ENCODE measurements at places on chromosomes 5 and 9.
A peak's percentile ranks its signal among the peaks of the same experiment; 100 is the strongest.

GRCh38 chr5:56951126-56951945 is 587 bp downstream of the MIER3 start:
- peak; percentile 64 for DNase-seq

DNA sequence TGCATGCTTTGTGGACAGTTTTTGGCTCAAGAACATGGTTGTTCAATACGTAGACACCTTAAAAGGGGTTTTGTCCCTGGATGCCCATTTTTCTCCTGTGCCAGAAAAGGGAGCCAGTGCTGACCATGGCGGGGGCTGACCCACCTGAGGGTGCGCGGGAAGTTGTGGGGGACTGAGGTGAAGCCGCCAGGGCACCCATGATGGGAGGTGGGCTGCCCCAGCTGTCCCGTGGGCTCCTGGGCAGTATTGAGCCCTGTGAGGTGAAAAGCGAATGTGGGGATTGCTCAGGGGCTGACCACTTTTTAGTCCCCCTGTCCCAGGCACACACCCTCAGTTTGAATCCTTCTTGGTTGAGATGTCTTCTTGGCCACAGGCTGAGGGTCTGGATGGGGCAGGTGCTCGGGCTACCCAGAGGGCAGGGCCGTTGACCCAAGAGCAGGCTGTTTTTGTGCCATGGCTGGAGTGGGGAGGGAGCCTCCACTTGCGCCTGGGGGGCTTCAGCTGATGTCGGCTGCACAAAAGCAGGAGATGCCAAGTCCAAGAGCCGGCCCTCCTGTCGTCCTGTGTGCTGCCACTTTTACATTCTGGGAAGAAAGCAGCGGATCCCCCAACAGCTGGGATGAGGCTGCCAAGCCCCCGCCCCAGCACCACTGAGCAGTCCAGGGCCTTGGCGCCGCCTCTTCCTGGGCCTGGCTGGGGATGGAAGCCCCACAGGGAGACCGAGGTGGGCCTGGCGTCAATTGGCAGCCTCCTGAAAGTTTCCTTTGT is 120.1 kb downstream of the WNK2 start:
- DNase-seq = no peak

DNA sequence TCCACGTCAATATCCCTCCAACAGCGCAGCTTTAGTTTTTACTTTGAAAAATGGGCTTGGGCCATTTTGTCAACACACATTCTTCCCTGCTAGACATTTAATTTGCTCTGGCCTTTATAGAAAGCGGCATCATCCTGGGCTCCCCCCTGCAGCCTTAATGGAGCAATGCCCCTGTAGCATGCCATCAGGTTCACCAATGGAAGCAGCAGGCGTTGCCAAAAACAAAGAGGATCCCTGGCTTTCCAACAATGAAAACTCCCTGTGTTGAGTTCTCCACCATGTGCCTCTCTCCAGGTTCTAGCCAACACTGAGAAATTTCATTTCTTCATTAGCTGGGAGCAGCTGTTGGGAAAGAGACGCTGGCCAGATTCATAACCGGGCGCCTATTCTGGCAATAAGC is 139.5 kb downstream of the ZNF622 start:
- DNase-seq = no peak

GRCh38 chr5:115262011-115262320 is 711 bp downstream of the PGGT1B start:
- peak; percentile 25 for DNase-seq

GRCh38 chr5:979100-979817 is 29.3 kb upstream of the NKD2 start:
- no peak for DNase-seq

GRCh38 chr5:163533223-163533622 is 27.8 kb downstream of the MAT2B start:
- DNase-seq = no peak

DNA sequence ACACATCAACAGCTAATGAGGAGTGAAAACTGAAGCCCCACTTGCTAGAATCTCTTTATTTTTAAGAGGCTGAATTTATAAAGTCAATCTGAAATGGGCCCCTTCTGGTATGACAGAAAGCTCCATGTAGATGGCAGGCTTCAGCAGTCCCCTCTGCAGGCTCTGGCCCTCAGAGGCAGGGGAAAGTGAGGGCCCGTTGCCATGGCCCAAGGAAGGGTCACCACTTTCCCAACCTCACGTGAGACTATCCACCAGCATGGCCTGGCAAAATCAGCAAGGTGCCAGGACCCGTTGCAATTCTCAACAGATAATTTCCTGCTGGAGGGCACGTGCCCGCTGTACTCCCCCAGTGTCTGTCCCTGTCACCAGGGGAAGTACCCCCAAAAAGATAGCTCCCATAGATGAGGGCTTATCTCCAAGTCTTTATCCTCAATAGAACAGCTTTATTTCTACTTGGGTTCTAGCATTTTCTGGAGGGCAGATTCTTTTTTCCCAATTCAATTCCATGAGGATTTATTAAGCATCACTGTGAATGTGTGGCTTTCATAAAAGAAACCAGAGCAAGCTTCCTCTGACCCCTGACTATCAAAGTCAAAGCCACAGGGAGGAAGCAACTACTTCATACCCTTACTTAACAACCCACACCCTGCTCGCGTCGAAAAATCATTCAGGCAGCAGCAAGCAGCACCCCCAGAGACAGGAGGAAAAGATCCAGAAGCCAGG is 85.4 kb upstream of the FSTL4 start:
- DNase-seq = no peak

GRCh38 chr9:89037891-89038290 is 46.6 kb downstream of the S1PR3 start:
- DNase-seq = no peak

DNA sequence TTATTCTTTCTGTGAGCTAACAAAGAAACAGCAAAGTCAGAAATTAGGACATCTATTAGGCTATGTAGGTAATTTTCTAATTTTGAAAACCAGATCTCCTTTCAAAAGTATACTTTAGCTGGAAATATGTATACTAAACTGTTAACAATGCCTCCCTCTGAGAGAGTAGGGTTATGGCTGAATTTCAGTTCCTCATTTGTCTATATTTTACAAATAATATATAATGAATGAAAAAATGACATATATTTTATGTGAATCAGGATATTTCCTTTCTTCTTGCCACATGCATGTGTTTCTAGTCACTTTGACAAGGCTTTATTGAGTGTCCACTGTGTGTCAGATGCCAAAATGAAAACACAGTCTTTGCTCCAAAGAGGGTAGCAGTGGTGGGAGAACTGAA is 15.4 kb downstream of the HACD4 start:
- DNase-seq = no peak

DNA sequence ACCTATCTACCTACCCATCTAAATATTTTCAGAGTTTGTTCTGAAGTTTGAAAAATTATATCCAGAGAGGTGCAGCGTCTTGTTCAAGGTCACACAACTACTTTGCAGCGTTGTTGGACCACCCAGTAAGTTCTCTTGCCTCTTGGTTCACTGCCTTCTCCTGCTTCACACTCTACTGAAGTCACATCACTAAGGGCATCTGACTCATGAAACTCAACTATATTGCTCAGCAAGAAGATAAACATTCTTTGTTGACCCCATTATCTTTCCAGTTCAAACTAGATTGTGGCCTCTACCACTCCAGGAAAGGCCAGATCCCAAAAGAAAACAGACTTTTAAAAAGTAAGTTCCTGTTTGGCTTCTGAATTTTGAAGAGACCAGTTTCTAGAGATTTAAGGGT is 326.9 kb downstream of the SLIT3 start:
- DNase-seq = no peak

DNA sequence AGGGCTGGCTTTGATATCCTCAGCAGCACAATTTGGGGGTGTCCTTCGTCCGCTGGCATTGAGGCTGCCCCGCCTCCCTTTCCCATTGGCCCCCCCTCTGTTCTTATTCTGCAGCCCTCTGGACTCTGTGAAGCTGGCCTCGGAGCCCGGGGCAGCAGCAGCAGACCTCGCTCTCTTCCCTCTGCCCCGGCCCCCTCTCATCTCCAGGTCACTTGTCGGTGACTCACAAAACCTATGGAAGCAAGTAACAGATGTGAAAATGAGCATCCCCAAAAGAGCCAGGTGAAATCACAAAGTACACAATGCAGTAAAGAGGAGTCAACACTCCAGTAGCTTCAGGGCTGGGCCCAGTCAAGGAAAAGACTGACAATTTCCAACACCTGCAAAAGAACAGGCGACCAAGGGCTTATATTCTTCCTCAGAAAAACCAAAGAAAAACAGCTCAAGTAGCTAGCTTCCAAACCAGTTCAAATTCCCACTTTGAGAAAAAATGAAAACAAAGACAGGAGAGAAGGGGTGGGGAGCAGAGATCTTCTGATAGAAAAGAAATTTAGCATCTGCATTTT is 97.5 kb downstream of the ZNF608 start:
- DNase-seq = no peak

DNA sequence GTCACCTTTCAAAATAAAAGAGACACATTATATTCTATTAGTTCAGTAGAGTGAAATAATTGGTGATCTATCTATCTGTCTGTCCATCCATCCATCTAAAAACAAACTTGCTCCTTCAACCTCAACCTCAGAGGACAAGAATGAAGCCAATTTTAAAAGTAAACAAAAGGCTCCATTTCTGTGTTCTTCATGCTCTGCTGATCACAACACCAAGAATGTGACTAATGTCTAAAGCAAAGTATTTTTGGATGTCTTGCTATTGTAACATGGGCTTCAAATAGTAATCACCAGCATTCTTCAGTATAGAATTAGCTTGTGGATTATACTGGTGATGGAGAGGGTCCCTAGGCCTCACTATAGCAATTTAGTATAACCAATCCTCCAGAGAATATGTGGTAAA is 1304.4 kb downstream of the MAT2B start:
- DNase-seq = no peak

GRCh38 chr5:113357696-113358476 is 76.9 kb downstream of the TSSK1B start:
- DNase-seq = no peak

- no peak for DNase-seq
Measured at GRCh38 chr5:172881691-172882370, 47.8 kb downstream of the ERGIC1 start.

Data from AG08396 (cell line).